MCF 10A (cell line): ENCODE measurements at places on chromosomes 6 and 20. TPM values are rescaled to one million over a fixed set of nuclear protein-coding genes. Genes with fewer than 3 reads are reported as not detected.

GRCh38 chr6:80579391-80580023 lies 473.0 kb downstream of the BCKDHB start:
- no peak for DNase-seq

DNA sequence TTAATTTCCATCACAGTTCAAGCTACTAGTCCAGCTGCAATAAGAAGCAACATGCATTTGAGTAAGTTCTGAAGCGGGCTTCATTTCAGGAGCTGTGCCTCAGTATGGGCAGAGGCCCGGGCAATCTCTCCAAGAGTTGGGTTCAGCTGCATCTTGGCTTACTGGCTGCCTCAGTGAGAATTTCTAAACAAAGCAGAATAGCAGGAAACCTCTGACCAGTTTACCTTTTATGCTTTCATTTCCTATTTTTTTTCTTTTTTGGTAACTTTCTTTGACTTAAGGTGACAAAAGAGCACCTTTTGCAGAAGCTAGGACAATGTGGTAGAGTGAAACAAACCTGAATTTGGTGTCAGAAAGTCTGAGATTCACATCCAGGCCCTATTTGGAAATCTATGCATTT lies 51.0 kb upstream of the FBXO30 start:
- DNase-seq, result no peak

FAM83C gene
- not detected in 2 replicates for total RNA-seq

DNA sequence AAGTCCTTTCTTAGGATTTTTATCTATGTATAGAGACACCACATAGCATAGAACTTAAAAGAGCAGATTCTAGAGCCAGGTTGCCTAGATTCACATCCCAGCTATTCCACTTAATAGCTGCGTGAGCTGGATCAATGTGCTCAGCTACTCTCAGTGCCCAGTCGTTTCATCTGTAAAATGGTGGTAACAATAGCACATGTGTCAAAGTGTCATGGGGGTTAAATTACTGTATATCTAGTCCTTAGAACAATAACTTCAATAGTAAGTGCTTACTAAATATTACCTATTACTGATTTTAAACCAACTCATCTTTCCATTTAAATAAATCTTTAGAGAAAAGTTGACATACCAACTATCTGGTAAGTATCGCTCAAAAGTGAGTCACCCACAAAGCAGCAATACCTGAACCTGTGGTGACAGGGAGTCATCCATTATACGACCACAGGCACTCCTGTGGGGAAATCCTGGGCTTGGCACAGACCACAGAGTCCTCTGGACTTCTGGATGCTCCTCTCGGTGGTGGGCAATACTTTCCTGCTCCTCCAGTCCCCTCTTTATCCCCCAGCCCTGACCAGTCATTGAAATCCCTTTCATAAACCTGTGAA lies 154.8 kb downstream of the PDSS2 start:
- peak; percentile 71 for DNase-seq

DNA sequence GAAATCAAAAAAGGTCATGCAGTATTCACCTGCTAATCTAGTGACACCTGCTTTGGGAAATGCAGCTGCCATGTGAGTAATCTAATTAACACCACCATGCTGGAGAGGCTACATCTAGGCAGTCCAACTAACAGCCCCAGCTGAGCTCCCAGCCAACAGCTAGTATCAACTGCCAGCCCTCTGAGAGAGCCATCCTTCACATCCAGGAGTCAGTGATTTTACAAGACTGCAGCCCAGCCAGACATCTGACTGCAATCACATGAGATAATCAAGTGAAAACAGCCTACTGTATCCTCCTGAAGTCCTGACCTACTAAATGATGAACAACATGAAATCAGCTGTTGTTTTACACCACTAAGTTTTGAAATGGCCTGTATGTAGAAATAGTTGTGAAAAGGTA lies 298.4 kb downstream of the TRDN start:
- DNase-seq, result no peak

DNA sequence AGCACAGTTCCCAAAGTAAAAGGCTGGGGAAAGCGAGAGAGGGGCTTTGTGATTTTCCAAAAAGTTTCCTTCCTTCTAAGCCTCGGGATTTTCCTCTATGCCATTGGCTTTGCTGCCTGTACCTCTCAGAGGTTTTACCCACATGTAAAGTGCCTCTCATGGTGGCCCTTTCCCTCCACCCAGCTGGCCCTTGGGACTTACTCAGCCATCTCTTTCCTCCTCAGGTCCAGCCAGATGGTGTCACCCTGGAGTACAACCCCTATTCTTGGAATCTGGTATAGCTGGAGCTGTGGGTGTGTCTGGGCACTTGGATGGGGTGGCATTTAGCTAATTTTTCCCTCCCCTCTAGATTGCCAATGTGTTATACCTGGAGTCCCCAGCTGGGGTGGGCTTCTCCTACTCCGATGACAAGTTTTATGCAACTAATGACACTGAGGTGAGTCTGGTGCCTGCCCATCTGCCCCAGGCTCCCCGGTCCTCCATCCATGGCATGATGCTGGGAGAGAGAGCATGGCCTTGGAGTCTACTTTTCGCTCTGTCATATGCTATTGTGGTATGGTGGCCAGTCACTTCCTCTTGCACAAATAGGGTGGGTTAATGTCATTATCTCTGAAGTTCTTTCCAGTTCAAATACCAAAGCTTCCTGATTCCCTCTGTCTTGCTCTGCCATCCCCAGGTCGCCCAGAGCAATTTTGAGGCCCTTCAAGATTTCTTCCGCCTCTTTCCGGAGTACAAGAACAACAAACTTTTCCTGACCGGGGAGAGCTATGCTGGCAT lies 1.1 kb downstream of the CTSA start:
- DNase-seq, result peak; percentile 25

- DNase-seq, result peak; percentile 64
Measured at GRCh38 chr6:26003102-26003694, 40.6 kb downstream of the TRIM38 start.

GRCh38 chr6:11968241-11968806 lies 43.8 kb upstream of the HIVEP1 start:
- DNase-seq, result no peak

- DNase-seq, result no peak
Measured at GRCh38 chr20:58698741-58699622, 6.4 kb downstream of the NPEPL1 start.

DNA sequence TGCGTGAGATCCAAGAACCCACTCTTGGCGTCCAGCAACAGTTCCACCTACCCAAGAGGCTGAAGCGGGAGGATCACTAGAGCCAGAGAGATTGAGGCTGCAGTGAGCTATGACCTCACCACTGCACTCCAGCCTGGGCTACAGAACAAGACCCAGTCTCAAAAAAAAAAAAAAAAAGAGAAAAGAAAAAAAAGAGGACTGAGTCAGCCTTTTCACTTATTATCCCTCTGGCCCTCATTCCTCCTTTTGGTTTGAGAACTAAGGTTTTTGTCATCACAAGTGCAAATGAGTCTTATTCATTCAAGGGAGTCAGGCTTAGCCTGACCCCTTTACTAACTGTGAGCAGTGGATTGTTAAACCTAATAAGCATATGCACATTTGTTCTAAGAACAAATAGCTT lies 37.9 kb upstream of the JARID2 start:
- DNase-seq, result no peak

DNA sequence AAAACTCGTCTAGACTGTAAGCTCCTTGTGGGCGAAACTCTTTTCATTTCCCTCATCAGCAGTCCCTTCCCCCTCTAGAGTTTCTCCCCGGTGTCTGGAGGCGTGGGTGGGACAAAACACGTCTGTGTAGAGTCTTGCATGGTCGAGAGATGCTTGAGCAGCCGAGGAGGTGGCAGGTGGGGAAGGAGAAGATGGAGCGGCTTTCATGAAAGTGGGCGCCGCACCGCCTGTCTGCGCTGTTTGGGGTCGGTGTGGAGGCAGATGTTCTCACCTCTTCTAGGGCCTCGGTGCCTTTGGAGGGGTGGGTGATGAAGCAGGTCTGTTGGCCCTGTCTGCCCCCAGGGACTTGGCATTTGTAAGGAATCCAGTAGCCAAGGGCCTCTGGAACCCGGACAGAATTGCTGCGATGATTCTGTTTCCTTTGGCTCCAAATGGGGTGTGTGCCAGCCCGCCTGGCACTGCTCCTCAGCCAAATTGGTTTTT lies 1.2 kb downstream of the BRPF3 start:
- DNase-seq, result no peak

BCKDHB gene
- 14.5 and 17.7 TPM in 2 replicates for total RNA-seq

DNA sequence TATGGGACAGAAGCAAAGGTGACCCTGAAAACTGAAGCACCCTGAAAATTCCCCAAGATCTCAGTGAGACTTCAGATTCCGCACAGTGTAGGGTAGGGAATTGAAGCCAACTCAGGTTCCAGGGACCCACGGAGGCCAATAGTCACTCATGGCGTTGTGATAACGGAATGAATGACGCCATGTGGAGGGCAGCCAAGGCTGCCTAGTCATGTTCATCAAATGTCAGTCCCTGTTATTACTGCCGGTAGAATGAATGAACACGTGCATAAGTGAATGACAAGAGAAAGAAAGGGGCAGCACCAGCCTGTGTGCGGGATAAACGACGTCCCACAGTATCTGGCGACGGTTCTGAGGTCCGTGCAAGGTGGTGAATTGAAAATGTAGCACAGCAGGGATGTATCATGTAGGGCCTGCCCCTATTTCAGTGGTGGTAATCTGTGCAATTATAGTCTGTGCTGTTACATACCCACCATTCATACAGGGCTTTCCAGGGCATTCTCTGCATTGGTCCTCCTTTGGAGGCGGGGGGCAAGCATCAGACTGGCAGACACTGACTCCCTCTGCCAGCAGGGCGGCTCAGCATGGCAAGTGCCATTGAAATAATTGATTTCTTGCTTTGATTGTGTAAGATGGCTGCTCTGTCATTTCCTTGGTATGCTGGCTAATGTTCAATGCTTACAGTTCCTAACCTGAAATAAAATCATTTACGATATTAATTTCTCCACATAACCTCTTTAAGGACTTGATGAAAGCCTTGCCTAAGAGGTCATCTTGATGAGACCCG lies 386.9 kb downstream of the CDH4 start:
- DNase-seq, result peak; percentile 32

TMEM217 gene
- total RNA-seq, result 3.2 and 4.6 TPM in 2 replicates

DNA sequence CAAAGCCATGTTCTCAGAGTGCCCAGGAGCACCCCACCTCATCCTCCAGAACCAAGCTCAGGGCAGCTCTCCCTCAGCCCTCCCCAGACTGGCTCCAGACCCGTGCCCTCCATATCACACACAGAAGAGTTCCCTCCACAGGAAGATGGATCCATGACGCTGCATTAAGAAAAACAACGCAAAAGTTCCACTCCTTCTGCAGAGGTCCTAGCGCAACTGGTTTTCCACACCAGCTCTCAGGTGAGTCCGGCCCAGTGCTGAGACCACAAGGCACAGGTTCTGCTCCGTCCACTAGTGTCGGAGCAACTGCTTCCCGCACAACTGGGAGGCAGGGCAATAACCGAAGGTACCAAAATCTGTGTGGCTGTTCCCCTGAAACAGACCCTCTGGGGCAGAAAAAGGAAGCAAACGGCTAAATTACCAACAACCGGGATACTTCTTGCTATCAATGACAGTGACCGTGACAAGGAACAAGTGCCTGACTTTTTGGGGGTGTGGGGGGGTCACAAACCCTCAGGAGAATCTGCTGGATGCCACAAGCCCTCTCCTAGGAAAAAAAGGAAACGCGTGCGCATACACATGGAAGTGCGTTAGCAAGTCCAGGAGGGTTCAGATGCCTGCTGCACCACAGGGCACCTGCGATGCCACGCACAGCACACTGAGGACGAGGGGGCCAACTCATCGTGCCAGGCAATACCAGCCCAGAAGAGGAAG lies 49.2 kb downstream of the MYH7B start:
- DNase-seq, result no peak

- no peak for DNase-seq
Measured at GRCh38 chr20:34546751-34547181, 11.8 kb upstream of the MAP1LC3A start.

DNA sequence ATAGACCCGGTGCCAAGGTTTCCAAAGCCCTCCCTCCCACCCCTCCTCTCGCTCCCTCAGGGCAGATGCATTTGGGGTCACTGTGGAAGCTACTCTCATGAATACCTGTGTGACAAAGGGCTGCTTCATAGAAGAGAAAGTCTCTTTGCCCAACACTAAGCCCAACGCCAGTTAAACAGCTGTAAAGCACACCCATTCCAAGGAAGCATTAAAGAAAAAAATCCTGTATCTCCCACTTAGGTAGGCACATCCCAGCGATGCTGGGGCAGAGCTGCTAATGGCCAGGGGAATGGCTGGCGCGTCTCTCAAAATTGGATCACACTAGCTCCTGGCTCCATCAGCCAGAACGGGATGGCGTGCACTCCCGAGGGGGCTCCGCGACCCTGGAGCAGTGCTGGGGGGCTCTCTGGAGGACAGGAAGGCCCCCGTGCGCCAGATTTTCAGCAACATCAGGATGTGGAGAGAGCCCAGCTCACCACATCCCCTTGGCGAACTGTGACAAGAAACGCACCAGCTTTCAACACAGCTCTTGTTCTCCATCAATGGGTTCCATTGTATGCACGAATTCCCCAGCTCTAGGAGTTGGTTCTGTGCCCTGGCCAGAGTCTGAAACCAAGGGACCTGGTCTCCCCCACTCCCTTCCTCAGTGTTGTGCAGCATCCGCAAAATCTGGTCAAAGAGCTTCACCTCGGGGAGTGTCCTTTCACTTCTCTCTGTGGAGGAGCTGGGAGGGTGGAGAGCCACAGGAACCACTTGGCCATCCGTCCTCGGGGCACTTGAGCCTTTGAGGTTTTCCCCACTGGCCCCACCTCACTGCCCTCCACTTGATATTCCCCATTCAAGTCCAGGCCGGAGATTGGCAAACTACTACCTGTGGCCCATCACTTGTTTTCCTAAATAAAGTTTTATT lies 74.1 kb downstream of the TFAP2C start:
- DNase-seq, result no peak

DNA sequence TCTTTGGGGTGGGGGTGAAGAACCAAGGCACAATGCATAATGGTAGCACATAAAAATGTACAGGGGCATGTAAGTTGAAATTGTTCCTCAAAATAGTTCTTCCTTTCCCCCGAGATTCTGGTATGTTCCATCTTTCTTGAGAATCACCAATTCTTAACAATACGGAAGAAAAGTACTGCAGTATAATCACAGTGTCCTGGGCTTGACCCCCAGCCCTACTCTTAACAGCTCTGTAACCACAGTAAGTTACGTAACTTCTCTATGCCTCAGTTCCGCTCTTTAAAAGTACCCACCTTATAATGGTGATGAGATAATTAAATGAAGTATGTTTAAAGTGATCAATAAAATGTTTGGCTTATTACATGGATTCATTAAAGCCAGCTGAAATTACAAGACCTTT lies 104.5 kb downstream of the SMLR1 start:
- DNase-seq, result no peak

GRCh38 chr6:10587656-10588406 lies 66.7 kb downstream of the GCNT2 start:
- no peak for DNase-seq

GRCh38 chr6:29834564-29835436 lies 7.2 kb downstream of the HLA-G start:
- peak; percentile 42 for DNase-seq

- no peak for DNase-seq
Measured at GRCh38 chr6:16782278-16782677, 21.0 kb upstream of the ATXN1 start.

- DNase-seq, result no peak
Measured at GRCh38 chr6:14501914-14502313, 384.3 kb downstream of the CD83 start.

- DNase-seq, result no peak
Measured at GRCh38 chr6:12007887-12008286, 4.2 kb upstream of the HIVEP1 start.

- peak; percentile 11 for DNase-seq
Measured at GRCh38 chr6:117169781-117170281, 95.5 kb upstream of the VGLL2 start.
